ENCODE measurements at places on chromosomes 1 and 21.

DNA sequence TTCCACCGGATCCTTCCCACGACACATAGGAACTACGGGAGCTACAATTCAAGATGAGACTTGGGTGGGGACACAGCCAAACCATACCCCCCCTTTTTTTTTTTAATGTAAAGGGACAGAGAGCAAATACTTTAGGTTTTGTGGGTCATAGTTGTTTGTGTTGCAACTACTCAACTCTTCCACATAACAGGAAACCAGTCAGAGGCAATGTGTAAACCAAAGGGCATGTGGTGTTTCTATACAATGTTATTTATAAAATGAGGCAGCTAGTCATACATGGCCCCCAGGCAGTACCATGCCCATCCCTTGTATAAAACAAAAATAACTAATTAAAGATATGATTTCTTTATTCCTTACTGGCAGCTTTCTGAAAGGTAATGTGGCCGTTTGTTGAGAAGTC, 845.4 kb upstream of the ADAMTS5 start:
- H3K4me1 ChIP-seq = no peaks in the 10 kb centered on the region
- H3K27me3 ChIP-seq = no peaks in the 10 kb centered on the region
- H3K4me3 ChIP-seq = no peak overlapping the region
- no peak overlapping the region for H3K27ac ChIP-seq

- H3K36me3 ChIP-seq = no peaks in the 10 kb centered on the region
- no peak for DNase-seq
- no peaks in the 10 kb centered on the region for H3K4me1 ChIP-seq
- H3K27me3 ChIP-seq = no peaks in the 10 kb centered on the region
Observed at GRCh38 chr1:33903210-33903589, 39.3 kb downstream of the HMGB4 start.

GRCh38 chr1:42311138-42311537, 23.9 kb downstream of the FOXJ3 start:
- no peak overlapping the region for H3K27ac ChIP-seq
- H3K4me3 ChIP-seq = no peak overlapping the region
- H3K36me3 ChIP-seq = peaks cover 11% of the 10 kb centered on the region
- no peaks in the 10 kb centered on the region for H3K27me3 ChIP-seq

DNA sequence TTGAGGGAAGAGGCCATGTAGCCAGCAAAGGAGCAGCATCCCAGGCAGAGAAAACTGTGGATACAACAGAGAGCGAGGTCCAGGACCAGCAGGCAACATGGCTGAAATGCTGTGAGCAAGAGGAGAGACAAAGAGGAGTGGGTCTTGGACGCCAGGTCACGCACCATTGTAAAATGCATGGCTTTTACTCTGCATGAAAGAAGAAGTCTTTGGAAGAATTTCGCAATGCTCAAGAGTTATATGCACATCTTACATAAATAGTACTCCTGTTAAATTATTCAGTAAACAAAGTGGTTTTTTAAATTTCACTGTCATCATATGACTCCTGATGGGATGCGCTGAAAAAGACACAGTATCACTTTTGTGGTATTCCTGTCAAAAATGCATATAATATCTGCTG, 3.5 kb downstream of the CD244 start:
- no peaks in the 10 kb centered on the region for H3K36me3 ChIP-seq
- DNase-seq = no peak
- no peak overlapping the region for H3K27ac ChIP-seq
- no peak overlapping the region for H3K4me3 ChIP-seq
- peaks cover 11% of the 10 kb centered on the region for H3K4me1 ChIP-seq

- peaks cover 7% of the 10 kb centered on the region for H3K4me1 ChIP-seq
- H3K27ac ChIP-seq = no peak overlapping the region
- no peak overlapping the region for H3K4me3 ChIP-seq
- no peaks in the 10 kb centered on the region for H3K36me3 ChIP-seq
- no peak for DNase-seq
- H3K27me3 ChIP-seq = no peaks in the 10 kb centered on the region
Observed at GRCh38 chr1:93501399-93501798, 53.5 kb downstream of the FNBP1L start.
